ENCODE measurements at places on chromosomes 12 and 14.

DNA sequence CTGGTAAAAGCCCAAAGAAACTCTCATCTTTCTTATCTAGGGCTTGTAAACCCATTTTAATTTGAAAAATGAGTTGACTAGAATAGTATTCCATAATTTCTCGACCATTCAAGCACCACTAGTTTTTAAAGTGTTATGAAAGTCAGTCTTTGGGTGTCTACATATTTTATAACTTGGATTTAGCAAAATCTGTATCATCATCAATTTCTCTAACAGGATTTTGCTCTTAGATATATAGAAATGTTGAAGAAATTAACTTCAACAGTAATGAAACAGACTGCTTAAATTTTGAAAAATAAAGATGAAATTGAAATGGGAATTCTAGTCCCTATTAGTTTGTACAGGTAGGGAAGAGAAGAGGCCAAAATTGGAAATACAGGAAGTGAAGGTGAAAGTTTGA is 32.8 kb downstream of the MSRB3 start:
- no peak for DNase-seq

DNA sequence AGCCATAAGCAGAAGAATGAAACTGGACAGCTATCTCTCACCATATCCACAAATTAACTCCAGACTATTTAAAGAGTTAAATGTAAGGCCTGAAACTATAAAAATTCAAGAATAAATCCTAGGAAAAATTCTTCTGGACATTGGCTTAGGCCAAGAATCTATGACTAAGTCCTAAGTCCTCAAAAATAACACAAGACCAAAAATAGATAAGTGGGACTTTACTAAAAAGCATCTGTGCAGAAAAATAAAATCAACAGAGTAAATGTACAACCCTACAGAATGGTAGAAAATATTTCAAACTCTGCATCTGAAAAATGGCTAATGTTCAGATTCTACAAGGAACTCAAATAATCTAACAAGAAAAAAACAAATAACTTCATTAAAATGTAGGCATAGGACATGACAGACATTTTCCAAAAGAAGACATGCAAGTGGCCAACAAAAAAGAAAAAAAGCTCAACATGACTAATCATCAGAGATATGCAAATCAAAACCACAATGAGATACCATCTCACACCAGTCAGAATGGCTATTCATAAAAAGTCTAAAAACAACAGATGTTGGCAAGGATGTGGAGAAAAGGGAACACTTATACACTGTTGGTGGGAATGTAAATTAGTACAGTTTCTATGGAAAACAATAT is 61.0 kb upstream of the PPFIA2 start:
- no peak for DNase-seq

- DNase-seq, result no peak
Observed at GRCh38 chr12:91973813-91974212, 171.8 kb downstream of the BTG1 start.

DNA sequence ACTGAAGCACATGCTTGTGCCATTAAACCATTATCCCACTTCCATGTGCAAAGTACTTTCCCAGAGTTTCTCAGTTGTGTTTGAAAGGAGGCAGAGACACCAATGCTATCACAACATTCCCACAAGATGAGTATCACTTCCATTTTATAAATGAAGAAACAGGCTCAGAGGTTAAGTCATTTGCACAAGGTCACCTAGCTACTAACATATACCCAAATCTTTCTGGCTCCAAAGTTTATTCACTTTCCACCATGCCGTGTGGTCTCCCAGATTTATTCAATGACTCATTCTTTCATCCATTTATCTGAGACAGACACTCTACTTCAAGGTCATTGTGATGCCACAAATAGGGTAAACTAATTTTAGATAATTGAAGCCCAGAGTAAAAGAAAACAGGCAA is 9.4 kb downstream of the ART4 start:
- DNase-seq, result no peak

GRCh38 chr14:76294876-76295275 is 81.1 kb upstream of the ESRRB start:
- no peak for DNase-seq

- no peak for DNase-seq
Observed at GRCh38 chr12:102965281-102966155, 8.0 kb downstream of the ASCL1 start.

DNA sequence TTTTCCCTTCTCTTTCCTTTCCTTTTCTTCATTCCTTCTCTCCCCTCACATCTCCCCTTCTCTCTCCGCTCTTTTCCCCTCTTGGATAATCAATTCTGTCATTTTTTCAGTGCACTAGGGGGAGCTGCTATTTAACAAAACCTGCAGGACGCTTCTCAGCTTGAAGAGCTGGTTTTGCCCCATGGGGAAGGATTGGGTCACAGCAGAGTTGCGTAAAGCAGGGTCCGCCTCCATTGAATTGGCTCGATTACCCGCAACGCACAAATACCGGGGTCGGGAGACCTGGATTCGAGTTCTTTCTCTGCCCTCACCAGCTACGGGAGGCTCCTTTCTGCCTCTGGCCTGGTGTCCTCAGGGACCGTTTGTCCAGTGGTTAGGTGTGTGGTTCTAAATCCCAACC is 42.1 kb upstream of the CHGA start:
- DNase-seq, result no peak

- DNase-seq, result no peak
Observed at GRCh38 chr14:70811050-70811449, 1.7 kb upstream of the MAP3K9 start.

- no peak for DNase-seq
Observed at GRCh38 chr12:84502907-84503787, 409.5 kb downstream of the SLC6A15 start.

DNA sequence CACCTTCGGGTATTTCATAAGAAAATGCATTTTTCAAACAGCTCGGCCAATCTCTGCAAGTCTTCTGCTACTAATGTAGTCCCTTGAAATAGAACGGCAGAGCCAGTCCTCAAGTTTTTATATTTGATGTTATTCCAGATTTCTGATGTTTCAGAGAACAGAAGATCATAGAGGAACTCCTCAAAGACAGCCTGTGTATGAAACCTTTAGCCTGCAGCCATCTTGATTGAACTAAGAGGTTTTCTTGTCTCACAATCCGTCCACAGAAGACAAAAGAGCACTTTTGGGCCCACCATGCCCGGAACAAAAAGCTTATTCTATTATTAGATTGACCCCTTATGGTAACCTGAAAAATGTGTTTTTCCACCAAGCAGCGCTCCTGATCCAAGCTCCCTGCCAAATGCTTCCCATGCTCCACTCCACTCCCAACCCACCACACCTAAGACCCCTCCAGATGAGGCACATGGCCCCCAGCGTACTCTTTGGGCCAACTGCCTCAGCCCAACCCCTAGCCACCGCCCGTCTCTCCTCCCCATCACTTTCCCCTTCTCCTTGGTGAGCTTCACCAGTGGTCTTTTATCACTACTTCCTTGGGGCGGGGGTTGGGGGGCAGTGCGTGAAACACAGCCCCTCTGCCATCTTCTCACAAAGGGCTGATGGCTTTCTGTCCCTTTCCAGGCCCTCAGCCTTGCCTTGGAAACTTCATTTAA is 175.8 kb downstream of the CALM1 start:
- no peak for DNase-seq

GRCh38 chr12:47636908-47637780 is 68.7 kb downstream of the RPAP3 start:
- DNase-seq, result peak; percentile 3

DNA sequence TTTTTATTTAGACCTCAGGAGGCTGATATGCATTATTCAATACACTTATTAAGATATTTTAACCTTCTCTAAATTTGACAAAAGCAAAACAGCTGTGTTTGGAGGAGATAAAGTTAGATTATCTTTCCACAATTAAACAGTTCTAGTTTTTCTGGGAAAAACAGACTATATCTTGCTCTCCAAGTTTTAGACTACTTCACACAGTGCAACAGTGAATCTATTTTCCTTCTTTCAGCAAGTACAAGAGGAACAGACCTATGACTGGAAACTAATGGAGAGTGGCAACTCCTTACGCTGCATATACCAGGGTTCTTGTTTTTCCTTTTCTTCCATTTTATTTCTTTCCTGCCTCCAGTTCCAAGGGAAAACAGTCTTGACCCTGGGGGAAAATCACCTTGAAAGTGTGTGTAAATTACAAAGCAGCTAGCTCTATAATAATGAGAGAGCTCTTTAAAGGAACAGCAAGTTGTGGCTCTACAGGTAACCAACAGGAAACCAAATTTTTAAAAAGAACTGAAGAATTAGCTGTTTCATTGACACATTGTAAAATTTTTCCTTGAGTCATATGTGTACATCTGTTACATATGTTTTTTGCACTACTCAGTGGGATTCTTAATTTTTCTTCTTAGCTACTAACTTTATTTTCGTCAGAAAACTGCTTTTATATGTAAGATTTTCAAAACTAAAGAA is 27.4 kb downstream of the DNM1L start:
- DNase-seq, result no peak

DNA sequence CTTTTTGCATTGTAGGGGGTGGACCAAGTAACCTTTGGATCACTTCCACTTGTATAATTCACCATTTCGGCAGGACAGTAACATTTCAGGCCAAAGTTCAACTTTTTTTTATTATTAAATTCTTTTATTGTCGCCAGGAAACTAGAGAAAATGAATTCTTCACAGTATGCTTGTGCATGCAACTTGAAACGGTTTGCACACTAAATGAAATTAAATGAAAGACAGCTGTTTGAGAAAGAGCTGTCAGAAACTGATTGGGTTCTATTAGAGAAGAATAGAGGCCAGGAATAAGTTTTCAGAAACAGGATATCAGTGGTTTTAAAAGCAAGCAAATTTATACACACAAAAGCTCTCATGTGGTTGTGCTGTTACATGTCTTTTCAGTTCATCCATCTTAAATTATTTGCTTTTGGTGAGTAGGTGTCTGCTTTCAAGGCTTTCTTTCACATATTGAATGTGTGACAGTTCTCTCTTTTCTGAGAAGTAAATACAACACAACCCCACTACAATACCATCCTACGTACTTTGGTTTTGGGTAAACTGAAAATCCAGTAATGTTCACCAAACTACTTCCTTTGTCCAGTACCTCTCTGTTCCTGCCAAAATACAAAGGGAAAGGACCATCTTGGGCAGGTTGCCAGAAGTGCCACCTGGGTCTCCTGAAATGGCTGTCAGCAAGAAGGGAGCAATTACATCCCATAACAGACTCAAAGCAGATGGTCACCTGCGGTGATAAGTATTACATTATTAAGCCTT is 291.7 kb downstream of the RAD51B start:
- DNase-seq, result no peak

GRCh38 chr12:55970775-55971174 is 3.1 kb upstream of the RAB5B start:
- no peak for DNase-seq

GRCh38 chr14:105495101-105495989 is 4.3 kb downstream of the TEDC1 start:
- DNase-seq, result no peak

- DNase-seq, result no peak
Observed at GRCh38 chr12:110600254-110600653, 13.7 kb upstream of the TCTN1 start.

DNA sequence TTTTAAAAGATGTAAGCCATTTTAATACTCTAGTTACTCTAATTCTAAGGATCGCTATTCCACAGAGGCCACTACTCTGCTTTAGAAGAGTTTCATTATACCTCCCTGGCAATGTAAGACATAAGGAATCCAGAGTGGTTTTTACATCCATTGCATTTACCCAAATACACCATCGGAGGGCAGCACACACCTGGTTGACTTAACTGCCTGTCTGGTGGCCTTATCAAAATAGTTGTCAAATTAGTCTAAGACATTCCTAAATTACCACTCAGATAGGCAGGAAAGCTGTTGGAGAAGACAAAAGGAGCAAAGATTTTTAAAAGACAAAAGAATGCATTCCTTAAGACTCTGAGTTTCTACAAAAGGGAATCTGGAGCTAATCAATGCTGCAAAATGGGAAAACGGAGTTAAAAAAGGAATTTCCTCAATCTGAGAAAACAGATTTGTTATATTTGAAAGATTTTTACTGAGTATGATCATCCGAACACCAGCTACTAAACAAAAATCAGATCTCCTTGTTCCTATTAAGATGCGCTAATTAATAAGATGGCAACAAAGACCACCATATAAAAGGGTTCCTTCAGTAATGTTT is 33.8 kb upstream of the FGD4 start:
- peak; percentile 2 for DNase-seq

GRCh38 chr14:104579507-104579906 is at the start of gene C14orf180:
TSS of gene C14orf180 (plus strand) at chr14:104579764. CDS start at chr14:104586431, 6,667 bp downstream.
- no peak for DNase-seq

DNA sequence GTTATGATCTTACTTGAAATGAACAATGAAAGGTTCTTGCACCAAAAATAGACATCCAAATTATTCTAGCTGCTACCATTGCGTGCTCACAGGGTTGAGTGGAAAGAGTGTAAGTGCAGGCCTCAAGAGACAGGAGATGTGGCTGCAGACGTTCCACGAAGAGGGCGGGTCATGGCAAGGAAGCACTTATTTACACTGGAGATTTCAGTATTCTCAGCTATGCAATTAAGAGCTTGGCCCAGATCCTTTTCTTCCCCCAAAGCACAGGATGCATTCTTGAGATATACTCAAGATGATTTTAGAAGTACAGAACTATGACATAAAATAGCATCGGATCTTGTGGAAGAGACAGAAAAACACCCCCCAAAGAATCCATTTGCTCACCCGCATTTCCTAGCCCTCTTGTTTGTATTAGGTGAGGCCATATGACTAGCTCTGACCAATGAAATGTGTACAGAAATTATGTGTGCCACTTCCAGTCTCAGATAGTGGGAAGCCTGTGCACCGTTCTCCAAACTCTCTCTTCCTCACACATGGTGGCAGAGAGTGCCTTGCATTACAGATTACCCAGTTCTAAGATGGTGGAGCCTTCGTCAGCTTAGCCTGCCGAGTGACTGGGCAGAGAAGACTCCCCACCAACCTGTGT is 261.4 kb downstream of the TTC8 start:
- DNase-seq, result no peak

GRCh38 chr12:78156751-78157150 is 326.1 kb downstream of the NAV3 start:
- no peak for DNase-seq

DNA sequence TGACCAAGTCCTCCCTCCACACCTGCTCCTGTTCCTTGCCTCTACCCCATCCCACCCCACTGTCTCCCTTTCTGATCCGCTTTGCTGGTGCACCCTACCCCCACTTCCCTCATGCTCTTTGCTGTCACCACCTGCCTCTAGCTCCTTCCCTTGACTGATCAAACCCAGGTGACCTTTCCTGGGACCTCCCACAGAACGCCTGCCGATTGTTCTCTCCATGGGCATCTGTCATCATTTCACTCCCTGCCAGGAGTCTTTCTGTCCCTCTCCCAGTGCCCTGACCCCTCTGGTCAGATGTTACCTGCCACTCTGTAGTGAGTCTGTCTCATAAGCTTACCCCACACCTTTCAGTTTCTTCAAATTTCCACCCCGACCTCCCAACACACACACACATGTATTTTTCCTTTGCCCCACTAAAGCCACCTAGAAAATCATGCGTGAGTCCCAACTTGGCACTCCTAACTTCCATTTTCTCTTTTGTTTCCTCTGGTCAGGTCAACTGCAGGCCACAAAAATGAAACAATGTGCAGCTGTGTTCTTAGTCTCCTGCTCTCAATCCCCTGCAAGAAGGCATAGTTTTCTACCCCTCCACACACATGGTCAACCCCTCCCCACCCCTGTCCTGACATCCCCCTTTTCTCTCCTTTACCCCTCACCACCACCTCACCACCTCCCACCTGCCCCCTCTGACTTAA is 229.8 kb downstream of the DPF3 start:
- DNase-seq, result no peak
